NCI-H1436 (cell line): ENCODE measurements at places on chromosomes 6 and 20.

DNA sequence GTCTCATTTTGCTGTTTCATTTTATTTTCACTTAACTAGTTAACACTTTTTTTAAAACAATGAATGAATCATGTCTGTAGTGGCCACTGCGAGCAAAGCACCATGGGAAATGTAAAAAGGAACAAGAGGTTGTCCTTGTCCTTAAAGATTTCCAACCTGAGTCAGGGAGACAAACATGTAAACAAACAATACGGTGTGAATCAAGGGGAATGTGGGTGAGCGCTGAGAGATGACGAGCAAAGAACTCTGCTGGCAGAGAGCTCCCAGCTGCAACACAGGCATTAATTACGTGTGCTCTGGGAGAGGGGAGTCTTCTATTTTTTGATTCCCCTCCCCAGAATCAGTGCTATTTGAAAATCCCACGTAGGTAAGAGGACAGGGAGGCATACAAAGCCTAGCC is 84.3 kb downstream of the ATXN1 start:
- no peak for DNase-seq

GRCh38 chr20:45361793-45362192 is 1.2 kb upstream of the SYS1 start:
- DNase-seq = no peak

DNA sequence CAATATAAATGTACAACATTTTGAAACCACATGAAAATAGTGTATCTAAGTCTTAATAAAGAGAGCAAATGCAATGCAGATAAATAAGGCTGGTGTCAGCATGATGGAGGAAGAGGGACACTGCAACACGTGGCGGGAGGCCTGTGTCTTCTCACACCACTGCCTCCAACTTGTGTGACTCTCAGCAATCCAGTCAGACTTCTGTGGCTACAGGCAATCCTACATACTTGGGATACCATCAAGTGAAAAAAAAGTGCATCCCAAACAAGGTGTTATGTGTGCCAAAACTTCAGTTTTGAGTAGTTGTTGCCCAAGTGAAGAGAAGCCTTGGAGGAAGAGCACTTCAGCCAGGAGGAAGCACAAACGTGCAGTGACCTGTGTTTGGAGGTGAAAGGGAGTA is 68.6 kb downstream of the PKIB start:
- DNase-seq = no peak

DNA sequence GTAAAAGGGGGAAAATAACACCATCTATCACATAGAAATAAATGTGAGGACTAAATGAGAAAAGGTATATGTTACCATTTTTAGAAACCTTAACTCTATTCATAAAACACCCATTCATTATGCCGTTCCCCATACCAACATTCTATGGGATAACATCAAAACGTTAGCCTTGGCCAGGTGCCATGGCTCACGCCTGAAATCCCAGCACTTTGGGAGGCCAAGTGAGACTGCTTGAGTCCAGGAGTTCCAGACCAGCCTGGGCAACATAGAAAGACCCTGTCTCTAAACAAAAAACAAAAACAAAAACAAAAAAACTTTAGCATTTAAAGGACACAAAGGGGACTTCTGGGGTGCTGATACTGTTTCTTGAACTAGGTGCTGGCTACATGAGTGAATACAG is 1.3 kb downstream of the PIGU start:
- DNase-seq = no peak

- DNase-seq = no peak
Measured at GRCh38 chr6:156395276-156395675, 381.9 kb upstream of the ARID1B start.
